ENCODE measurements at places on chromosomes 5 and 9.

DNA sequence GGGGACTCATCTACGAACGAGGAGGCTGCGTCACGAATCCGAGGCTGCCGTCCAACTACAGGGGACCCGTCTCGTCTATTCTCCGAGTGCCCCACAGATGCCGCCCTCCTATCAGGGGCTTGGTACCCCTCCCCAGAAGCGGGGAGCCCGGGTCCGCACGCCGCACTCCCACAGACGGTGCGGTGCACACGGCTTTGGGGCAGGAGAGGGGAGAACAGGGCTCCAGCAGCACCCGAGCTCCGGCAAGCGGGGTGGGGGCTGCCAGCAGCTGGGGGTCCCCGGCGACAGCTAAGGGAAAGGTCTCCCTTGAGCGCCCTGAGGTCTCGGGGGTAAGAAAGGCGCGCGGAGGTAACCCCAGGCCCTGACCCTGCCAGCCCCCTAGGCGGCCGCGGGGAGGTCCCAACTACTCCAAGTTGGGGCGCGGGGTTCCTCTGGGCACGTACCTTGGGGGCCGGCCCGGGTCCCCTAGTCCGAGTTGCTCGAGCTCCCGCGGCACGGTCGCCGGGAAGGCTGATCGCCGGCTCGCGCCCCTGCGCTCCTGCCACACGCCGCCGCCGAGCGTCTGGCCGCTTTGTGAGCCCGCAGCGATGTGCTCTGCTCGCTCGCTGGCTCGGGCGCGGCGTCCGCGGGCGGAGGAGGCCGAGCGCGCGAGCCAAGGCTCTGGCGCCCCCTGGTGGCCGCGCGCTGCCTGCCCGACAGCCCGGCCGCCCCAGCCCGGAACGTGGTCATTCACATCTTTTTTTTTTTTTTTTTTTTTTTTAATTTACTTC is at the start of gene SPOCK1:
Gene SPOCK1 (minus strand): TSS at position 591 of the 770 bp plus-strand sequence.
- peak; percentile 65 for DNase-seq

DNA sequence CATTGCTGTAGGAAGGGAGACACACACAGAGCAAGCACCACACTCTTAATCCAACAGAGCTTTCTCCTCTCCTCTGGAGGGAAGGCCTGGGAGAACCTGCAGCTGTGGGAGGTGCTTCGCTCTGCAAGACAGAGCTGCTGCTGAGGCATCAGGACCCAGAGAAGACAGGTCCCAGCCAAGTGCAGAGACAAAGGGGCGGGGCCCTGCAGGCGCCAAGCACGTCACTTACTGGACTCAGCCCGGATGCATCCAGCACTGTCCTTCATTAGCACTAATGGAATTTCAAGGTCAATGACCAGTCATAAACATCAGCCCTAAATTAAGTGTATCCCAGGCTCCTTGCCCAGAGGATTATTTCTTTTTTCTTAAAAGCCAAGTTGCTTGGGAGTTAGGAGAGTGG is 337.1 kb upstream of the PANK3 start:
- no peak for DNase-seq

DNA sequence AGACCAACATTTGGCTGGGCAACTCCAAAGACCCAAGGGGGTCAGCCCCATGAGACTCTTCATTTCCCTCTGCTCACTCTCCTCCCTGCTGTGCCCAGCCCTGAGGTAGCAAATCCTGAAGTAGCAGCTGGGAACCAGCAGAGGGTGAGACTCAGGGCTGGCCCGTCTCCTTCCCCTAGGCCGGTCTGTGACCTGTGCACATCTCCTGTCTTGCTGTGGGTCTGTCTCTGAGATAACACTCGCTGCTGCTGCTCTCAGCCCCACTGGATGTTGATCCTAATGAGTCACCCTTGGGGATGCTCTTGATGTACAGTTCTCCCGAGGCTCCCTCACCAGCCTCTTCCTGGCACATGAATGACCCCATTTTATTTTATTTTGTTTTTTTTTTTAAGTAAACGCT is 7.3 kb upstream of the OR2V1 start:
- DNase-seq, result no peak

GRCh38 chr9:115289757-115290208 is 171.8 kb upstream of the TNC start:
- DNase-seq, result no peak

DNA sequence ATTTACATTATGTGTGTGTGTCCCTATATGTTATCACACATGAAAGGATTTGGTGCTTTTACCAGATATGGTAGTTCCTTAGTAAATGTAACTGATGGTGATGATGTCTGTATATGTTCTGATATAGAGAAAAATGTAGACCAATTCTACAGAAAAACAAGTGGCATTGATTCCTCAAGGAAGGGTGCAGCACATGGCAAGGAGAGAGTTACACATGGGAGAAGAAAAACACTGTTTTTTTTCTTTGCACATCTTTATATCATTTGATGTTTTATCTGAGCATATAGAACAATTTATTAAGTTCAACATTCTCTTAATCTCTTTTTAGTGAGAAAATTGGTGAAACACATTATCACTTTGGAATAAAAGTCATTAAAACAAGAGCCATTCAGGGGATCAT is 535.0 kb upstream of the KLF4 start:
- DNase-seq, result no peak

DNA sequence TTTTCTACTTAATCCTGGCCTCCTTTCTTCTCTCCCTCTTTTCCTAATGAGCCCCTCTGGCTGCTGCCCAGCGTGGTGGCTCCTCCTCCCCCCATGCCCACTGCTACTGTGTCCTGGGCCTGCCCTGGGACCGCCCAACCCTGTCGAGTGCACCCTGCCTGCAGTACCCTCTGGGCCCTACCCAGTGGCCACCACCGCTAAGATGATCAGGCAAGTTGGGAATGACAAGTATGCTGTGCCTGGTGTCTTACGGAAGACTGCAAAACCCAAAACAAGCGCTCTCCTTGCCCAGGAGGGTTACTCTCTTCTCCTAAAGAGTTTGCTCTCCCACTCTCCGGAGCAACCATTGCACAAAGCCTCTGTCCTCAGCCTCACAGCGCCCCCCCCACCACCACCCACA is 273.7 kb downstream of the SYK start:
- no peak for DNase-seq

DNA sequence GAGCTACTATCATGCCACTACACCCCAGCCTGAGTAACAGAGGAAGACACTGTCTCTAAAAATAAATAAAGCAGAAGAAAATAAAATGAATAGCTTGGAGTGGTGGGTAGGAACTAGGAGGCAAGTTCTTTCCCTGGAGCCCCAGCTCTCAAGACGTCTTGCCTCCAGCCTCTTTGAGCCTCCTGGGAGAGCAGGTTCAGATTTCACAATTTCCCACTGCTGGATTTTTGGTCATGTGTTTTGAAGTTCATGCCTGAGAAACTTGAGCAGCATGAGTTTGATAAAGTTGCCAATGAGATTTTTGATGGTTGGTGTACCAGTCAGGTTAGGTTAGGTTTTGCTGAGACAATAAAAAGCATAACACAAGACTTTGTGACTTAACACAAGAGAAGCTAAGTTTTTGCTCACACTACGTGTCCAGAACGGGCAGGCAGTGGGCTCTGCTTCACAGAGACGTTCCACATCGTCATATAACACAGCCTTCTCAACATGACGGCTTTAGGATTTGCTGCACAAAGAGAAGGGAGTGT is 4.1 kb upstream of the CCDC69 start:
- no peak for DNase-seq

DNA sequence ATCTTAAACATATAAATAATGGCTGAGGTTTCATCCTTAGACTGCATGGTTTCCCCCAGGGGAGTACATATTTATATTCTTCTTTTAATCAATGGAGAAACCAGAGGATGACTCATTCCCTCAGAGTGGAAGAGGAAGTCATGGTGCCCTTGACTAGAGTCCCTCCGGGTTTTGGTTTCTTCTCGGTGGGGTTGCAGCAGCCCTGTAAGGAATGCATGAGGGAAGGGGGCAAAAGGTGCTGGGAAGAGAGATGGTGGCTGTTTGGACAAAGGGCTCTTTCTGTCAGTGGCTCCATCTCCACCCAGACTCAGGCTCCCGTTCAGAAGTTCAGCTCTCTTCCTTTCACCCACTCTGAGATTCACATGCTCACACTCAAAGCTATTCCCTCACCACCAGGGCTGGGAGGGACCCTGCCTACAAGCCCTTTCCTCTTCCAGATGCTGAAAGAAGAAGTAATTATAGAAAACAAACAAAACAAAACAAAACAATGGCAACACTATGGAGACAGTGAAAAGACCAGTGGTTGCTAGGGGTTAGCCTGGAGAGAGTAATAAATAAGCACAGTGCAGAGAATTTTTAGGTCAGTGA is 129.8 kb upstream of the IL12B start:
- peak; percentile 34 for DNase-seq

- peak; percentile 37 for DNase-seq
These were observed 133.3 kb upstream of the C6 start for GRCh38 chr5:41346609-41347008.

DNA sequence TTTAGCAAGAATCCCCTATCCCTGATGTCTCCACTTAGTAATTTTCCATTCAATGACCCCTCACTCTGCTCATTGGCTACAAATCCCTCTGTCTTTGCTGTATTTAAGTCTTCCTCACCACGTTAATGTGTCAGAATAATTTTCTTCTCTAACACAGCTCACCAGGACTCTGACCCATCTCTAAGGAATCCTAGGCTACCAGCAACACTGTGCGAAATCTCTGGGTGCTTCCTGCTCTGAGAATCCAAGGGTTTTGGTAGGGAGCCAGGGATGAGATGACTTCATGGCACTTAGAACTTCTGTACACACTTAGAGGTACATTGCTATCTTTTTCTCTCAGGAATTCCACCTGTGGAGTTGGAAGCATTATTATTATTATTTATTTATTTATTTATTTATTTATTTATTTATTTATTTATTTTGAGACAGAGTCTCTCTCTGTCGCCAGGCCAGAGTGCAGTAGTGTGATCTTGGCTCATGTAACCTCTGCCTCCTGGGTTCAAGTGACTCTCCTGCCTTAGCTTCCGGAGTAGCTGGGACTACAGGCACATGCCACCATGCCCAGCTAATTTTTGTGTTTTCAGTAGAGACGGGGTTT is 53.5 kb downstream of the FOXI1 start:
- DNase-seq, result no peak

- DNase-seq, result no peak
These were observed 93.4 kb upstream of the CCDC112 start for GRCh38 chr5:115389799-115390382.

- DNase-seq, result no peak
These were observed 24.4 kb downstream of the NPR3 start for GRCh38 chr5:32735512-32735911.

DNA sequence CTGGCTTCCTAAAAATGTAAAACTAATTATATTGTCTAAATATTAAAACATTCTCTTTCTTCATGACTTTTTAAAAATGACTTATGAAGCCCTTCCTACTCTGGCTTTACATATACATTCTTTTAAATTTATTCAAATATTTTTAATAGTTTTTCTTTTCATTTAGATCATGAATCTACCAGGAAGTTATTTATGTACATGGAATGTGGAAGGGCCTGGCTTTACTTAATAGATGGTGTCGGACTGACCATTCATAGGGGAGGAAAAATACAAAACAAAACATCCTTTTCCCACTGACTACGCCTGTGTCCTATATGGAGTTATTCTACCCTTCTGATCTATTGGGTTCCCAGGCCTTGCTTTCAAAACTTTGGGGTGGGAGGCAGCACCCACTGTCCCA is 129.8 kb downstream of the MACROH2A1 start:
- no peak for DNase-seq

DNA sequence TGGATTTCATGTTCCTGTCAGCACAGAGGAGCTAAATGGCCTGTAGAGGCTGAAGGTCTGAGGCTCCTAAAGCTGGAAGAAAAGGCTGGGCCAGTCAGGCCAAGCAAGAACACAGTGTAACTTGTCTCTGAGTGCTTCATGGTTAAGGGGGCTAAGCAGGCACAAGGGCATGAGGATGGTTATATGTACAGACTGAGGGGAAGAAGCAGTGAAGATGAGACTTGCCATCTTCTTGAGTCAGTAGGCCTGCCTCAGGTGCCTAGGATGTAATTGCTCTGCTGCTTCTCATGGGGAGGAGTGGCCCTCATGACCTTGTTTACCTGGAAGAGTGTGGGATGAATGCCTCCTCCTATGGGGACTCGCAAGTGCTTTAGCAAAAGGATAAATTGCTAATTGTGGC is 8.7 kb upstream of the PSMD5 start:
- DNase-seq, result no peak

GRCh38 chr9:85114799-85115198 is 445.3 kb downstream of the NTRK2 start:
- no peak for DNase-seq

- DNase-seq, result no peak
These were observed 150.9 kb downstream of the SEMA6A start for GRCh38 chr5:116423587-116424257.

DNA sequence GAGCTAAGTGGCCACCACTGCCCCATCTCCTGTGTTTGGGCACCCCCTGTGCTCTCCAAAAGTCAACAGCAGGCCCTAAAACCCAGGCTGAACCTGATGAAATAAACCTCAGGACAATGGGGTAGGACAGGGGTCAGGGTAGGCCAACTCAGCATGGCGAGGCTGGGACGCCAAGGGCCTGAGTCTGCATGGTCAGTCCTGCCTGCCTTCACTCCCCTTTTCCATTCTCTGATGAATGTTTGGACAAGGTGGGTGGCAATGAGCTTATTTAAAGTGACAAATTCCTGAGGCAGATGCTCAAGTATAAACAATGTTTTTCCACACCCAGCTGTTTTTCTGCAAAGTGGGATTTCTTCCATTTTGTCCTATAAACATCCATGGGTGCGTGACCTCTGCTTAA is 47.2 kb upstream of the CXCL14 start:
- no peak for DNase-seq

- peak; percentile 70 for DNase-seq
These were observed 3.8 kb downstream of the PRRX2 start for GRCh38 chr9:129669141-129669718.

- DNase-seq, result no peak
These were observed 478.9 kb upstream of the NMUR2 start for GRCh38 chr5:152884006-152884405.

GRCh38 chr9:85425153-85425611 is 316.6 kb downstream of the AGTPBP1 start:
- DNase-seq, result peak; percentile 30

GRCh38 chr9:98545021-98545420 is 163.7 kb downstream of the GABBR2 start:
- no peak for DNase-seq

- DNase-seq, result no peak
These were observed 103.9 kb downstream of the ESM1 start for GRCh38 chr5:54881286-54882005.

DNA sequence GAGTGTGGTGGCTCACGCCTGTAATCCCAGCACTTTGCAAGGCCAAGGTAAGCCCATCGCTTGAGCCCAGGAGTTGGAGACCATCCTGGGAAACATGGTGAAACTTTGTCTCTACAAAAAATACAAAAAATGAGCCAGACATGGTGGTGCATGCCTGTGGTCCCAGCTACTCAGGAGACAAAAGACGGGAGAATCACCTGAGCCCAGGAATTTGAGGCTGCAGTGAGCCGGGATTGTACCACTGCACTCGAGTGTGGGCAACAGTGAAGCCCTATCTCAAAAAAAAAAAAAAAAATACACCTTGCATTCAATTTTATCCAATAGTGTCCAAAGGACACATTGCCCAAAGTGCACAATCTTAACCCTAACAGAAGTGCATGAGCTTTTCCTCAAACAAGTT is 372.8 kb downstream of the CDH12 start:
- DNase-seq, result no peak
